ENCODE measurements at places on chromosomes 4 and X.
A peak's percentile ranks its signal among the peaks of the same experiment; 100 is the strongest.

DNA sequence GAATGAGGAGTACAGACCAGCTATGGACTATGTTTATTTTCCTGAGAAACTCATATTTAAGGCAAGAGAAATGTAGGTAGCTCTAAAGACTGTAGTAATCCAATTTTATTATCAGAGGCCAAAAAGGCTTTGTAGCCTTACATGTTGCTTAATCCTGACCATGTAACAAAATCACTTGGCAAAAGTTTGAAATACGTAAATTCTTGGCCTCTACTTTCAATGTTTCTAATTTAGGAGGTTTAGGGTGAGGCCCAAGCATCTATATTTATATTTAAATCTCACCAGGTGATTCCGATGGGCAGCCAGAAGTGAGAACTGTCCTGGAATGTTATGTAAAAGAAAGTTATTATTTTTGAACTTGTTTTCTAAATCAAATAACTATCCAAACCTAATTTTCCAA, 289.7 kb downstream of the IL1RAPL1 start:
- no peak for DNase-seq

DNA sequence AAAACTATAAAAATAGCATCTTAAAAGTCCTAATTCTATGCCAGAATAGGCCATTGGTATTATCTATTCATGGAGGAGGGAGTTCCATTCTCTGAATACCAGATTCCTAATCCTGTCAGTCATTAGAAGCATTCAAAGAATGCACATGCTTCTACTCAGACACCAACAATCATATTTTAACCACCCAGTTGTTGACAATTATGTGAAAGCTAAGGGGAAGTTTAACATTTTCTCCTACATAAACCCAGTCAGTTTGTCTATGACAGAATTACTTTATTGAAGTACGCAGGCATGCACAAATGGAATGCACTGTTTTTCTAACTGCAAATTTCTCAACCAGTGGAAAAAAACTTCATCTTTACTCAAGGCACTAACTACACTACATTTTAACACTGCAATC, 69.6 kb upstream of the MTNR1A start:
- DNase-seq, result peak; percentile 89

DNA sequence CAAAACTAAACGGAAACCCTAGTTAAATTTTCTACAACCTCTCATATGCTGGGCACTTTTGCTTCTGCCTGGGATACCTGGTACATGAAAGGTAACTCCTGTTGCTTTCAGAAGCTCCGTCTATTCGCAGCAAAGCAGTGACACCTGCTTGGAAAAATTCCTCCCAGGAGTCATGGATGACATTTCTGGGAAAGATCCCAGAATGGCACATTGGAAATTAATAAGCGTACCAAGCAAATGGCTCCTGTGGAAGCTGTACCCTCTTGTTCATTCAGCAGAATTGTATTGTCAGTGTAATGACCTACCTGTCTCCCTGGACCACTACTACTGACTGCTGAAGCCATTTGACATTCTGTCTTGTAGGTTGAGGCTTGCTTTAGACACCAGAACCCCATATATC, 349.7 kb upstream of the NOCT start:
- DNase-seq, result no peak

DNA sequence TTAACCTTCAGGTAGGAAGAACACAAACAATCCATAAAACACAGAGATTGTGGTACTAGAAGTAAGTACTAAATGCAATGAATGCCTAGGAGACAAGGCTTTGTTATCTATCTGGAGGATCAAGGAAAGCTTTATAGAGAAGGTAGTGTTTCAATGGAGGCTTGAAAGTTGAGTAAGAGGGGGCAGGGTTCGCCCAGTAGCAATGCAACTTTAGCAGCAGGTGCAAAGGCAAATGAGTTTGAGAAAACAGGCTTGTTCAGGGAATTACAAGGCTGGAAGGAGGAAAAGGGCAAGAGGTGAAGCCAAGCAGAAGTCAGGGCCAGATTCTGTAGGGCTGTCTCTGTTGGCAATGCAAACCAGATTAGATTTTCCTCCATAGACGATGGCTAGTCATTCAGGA, 35.5 kb upstream of the AMELX start:
- DNase-seq, result no peak

DNA sequence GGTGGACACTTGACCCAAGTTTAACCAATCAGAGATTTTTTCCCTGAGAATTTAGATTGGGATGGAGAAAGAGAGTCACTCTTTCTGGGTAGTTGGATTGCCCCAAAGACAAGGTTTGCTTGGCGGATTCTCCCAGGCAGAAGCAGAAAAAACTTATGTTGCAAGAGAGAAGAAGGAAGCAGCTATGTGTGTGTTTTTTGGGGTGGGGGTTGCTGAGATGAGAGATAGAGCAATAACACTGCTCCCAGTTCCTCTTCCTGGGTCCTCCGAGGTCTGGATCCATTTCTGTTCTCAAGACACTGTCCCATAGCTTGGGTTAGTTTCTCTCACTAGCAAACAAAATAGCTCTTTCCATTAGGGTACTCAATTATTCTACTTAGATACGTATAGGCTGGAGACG, 222.1 kb downstream of the STIM2 start:
- no peak for DNase-seq

DNA sequence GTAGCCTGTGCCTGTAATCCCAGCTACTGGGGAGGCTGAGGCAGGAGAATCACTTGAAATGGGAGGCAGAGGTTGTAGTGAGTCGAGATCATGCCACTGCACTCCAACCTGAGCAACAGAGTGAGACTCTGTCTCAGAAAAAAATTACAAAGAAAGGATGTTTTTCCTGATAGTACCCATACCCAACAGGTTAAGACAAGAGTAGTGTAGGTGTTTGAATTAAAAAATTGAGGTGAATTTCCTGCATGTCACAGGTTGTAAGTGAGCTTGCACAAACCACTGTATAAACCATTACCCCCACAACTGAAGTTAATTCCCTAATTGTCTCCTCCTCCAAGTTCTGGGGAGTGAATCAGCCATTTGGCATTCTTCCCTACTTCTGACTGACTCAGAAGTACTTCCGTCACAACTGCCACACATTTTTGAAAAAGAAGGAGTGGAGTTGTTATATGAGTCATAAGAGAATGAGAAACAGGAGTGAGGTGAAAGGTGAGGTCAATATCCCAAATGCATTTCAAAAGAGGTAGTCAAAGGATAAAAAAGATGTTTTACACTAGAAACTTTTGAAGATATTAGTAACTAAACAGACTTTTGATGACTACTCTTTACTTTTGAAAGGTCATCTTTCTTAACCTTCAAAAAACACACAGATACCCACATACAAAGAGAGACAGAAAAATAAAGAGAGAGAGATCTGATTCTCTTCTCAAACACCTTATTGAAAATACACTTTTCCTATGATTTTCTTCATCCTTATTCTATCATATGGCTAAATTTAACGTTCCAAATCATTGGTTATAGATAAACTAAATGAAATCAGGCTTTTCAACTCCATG, 134.5 kb downstream of the BTC start:
- peak; percentile 95 for DNase-seq

DNA sequence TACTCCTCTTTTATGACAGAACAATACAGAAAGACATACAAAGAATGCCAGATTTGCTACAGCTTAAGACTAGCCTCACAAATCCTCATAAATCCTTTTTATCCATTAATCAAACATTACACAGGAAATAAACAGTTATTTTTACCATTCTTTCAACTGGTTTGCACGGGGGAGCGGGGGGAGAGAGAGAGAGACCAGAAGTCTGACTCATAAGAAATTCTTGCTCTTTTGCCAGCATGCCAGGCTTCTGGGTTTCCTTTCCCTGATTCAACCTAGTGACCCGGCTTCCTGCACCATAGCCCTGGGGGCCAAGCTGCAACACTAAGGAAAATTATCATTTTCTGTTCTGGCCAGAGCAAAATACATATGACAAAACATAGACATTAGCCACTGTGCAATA, 6.8 kb upstream of the RRAGB start:
- DNase-seq, result no peak

GRCh38 chrX:21132686-21133393, 241.4 kb upstream of the CNKSR2 start:
- DNase-seq, result no peak

GRCh38 chrX:65480960-65481359, 53.6 kb downstream of the LAS1L start:
- DNase-seq, result no peak

- no peak for DNase-seq
Observed at GRCh38 chr4:74503580-74503979, 58.6 kb downstream of the AREG start.

DNA sequence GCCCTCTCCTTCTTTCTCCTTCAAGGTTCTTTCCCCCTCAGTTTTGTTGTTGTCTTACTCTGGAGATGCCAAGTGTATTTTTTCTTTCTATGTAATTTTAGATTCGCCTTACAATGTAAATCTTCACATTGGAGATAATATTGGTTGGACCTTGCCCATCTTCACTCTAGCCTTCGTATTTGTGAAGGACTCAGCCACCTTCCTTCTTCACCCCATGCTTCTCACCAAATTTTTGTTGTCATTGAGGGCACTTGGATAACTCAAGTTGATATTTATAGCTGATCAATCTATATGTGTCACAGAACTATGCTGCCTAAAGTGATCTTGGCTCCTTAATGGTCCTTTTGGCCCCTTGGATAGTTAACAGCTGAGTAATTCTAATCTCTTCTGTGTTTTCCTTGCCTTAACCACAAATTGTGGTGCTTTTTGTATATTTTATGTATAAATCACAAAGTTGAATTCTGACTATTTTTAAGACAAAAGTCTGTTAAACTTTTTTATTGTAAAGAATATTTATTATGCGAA, 6.5 kb downstream of the SPRY1 start:
- no peak for DNase-seq

- no peak for DNase-seq
Observed at GRCh38 chrX:54357414-54358377, at the start of gene WNK3. TSS of gene WNK3 (minus strand) at chrX:54358046.

DNA sequence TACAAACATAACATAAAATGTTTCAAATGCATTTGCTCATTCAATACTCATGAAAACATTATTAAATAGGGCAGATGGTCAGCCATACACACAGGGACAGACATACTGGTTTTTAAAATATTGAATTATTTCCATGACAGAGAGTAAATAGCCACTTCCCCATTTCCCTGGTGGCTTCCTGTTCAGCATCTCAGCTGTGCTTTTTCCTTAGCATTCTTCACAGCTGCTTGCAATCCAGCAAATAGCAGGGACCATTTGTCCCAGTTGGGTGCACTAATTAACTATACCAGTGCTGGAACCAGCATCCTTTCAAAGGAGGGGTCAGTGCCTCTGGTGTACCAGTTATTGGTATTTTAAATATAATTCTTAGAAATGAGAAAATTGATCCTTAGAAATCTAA, 964.7 kb downstream of the RAB28 start:
- no peak for DNase-seq

DNA sequence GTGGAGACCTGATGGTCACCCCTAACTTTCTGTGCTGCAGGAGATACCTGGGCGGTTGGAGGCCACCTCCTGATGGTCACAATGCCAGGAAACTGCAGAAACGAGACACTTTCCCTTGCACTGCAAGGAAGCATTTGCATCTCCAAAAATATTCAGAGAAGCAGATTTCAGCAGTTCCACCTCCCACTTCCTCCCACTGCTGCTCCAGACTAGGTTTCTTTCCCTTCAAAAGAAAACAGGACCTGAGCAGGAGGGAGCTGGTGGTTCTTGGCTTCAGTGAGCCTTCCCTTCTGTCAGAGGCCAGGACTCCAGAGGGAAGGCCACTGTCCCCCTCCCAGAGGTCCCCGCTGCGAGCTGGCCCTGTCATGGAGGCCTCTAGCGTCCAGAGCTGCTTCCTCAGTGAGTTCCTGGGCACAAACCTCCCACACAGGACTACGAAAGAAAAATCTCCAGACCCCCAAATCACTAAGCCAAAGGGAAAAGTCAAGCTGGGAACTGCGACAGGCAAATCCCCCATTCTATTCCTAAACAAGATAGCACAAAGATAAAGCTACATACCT, 35.9 kb downstream of the GPM6B start:
- no peak for DNase-seq

GRCh38 chr4:31020363-31020762, 300.2 kb downstream of the PCDH7 start:
- no peak for DNase-seq

DNA sequence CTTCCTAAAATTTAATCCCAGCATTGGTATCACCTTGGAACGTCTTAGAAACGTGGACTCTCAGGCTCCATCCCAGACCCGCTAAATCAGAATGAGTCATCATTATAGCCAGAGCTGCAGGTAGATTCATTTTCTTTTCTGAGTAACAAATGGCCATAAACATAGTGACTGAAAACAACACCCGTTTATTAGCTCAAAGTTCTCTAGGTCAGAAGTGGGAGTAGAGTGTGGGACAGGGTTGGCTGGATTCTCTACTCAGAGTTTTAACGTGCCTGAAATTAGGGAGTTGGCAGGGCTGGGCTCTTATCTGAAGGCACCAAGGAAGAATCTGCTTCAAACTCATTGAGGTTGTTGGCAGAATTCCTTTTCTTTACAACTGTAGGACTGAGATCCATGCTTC, 101.8 kb upstream of the C1QTNF7 start:
- DNase-seq, result no peak

GRCh38 chr4:165355900-165356300, 22.9 kb upstream of the CPE start:
- DNase-seq, result no peak

- DNase-seq, result no peak
Observed at GRCh38 chrX:138026211-138026610, 460.3 kb downstream of the ZIC3 start.

- no peak for DNase-seq
Observed at GRCh38 chr4:173159791-173160190, 8.8 kb upstream of the GALNT7 start.

DNA sequence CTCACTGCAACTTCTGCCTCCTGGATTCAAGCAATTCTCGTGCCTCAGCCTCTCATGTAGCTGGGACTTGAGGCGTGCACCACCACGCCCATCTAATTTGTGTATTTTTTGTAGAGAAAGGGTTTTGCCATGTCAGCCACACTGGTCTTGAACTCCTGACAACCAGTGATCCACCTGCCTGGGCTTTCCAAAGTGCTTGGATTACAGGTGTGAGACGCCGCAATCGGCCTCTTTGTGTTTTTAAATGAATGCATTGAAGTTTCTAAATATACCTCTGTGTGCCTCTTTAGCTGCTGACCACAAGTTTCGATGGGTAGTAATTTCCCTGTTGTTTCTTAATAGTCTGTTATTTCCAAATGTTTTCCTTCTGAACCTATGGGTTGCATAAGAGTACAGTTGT, 765.3 kb upstream of the GRIA3 start:
- no peak for DNase-seq

DNA sequence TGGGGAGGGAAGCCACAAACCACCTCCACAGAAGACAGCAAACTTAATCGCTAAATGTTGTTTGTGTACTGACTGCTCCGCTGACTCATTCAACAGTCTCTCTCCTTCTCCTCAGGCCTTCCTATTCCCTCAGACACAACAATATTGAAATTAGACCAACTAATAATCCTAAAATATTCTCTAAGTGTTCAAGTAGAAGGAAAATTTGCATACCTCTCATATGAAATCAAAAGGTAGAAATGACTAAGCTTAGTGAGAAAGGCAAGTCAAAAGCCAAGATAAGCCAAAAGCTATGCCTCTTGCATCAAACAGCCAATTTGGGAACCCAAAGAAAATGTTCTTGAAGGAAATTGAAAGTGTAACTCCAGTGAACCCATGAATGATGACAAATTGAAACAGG, 75.7 kb upstream of the ARHGAP24 start:
- DNase-seq, result no peak

All from BJ (cell line).